OCI-M1 (cell line): ENCODE measurements at places on chromosomes 1 and 21.
A peak's percentile ranks its signal among the peaks of the same experiment; 100 is the strongest.

GRCh38 chr1:230792691-230793462, 45.7 kb downstream of the CAPN9 start:
- peak; percentile 20 for DNase-seq

GRCh38 chr1:22971611-22972405, 858 bp downstream of the LACTBL1 start:
- DNase-seq, result peak; percentile 70

DNA sequence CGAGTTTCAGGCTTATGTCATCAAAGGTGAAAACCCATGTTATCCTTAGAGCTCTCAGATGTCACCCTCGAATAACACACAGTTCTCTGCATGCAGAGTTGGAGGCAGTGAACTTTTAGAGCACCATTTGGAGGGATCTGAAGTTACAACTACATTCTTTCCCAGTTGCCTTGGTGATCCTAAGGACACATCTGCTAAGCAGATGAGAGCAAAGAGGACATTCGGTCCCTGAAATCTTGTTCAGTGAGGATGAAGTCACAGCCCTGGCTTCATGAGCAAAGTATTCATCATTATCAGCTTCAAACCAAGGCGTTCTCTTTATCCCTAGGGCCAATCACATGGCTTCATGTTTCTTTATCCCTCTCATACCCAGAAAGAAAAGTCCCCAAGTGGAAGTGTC, 23.1 kb upstream of the MCOLN2 start:
- DNase-seq, result no peak

DNA sequence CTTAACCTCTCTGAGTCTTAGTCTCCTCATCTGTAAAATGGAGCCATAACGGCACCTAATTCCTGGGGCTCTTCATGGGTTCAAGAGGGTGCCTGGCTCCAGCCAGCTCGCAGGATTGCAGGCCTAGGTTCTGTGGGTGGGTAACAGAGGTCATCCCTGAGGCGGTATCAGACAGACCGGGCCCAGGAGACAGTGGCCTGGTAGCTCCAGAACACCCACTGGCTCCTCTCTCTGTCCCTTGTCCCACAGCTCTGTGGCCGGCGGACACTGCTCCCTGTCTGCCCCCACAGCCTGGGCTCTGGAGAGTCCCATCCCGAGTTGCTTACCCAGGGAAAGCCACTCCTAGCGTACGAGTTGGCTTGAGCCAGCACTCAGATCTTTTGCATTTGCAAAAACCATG, 150.3 kb downstream of the PEX14 start:
- no peak for DNase-seq

DNA sequence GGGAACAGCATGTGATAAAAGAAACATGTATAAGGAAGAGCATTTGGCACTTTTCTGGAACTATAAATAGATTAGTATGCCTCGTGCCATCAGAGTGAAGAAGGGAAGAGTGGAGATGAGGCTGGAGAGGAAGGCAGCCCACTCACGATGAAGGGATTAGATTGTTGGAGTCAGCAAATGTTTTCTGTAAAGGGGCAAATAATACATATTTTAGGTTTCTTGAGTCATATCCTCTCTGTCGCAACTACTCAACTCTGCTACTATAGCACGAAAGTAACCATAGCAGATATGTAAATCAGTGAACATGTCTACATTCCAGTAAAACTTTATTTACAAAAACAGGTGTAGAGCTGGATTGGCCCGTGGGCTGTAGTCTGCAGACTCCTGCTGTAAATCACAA, 147.8 kb downstream of the TENT5C start:
- no peak for DNase-seq

DNA sequence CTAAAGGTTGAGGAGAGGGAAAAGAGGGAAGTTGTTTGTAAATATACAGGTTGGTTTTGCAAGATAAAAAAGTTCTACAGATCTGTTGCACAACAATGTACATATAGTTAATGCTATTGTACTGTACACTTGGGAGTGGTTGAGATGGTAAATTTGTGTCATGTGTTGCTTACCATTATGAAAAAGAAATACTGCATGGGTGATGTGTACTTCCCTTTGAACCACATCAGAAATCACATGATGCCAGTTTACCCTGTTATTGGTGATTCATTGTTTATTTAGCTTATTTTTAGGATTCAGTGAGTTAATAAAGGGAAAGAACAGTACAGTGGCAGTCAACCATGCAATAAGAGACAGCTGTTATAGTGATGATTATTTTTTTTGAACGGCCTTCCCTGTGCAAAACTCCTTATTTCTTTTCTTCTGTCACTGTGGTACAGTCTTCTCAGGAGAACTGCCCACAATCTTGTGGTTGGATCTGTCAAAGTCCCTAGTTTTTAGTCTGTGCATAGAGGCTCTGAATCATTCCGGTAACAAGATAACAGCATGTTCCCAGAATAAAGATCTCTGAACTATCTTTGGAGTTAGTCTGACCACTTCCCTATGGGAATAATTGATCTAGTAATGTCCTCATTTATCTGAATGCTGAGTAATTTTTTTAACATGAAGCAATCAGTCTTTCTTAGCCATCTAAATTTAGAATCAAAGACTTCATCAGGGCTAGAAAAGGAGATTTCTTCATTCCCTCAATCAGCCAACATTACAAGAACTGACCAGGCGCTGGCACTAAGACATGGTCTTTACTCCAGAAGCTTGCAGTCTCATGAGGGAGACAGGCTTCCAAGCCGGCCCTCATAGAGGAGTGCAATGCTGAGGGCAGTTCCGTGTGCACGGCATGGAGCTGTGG, 84.2 kb downstream of the SH3GLB1 start:
- DNase-seq, result peak; percentile 88

GRCh38 chr1:72253132-72253531, 29.2 kb downstream of the NEGR1 start:
- DNase-seq, result no peak

DNA sequence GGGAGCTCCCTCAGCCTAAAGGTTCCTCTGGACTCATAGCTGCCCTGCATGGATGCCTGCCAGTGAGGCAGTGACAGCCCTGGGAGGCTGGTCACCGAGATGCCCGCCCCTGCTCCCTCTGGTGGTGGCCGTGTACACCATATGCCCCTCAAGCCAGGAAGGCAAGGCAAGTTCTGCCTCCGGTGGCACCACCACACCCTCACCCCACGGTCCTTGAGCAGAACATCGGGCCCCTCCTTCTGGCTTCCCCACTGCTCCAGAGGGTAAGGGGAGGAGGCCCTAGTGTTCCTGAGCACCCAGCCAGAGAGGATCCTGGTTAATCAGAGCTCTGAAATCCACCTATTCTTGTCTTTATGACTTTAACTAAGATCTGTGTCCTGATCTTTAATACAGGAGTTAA, 1.5 kb upstream of the S100A14 start:
- DNase-seq, result peak; percentile 86

DNA sequence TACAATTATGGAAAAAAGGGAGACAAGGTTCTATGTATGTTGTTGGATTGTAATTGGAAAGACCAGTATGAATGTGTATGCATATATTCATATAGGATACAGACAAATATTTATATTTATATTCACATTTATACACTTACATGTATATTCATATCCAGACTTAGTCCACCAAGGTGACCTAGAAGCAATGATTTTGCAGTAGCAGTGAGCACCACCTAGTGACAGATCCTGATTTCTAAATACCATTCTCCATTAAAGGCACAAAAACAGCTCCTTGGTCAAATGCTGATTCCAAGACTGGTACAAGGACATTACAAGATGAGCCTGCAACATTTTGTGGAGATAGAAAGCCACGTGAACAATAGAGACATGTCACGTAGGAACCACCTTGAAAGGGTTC, 153.4 kb downstream of the SDCCAG8 start:
- peak; percentile 40 for DNase-seq

DNA sequence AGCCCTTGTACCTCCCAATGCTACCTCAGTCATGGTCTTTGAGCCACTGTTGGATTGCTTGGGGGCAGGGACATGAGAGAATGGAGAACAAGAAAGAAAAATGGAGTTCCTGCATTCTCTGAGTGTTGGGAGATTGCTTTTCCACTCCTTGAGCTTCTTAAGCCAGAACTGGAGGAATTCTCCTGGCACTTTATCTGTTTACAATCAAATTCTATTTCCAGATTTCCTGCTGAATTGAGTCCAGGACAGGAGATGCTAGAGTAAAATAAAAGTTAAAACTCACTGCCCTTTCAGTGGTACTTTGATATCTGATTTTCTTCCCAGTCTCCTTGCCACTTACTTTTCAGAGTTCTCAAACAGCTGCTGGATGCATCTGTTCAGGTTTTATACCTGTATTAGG, 24.4 kb upstream of the DEPDC1 start:
- no peak for DNase-seq

GRCh38 chr1:173295391-173295790, 88.3 kb upstream of the TNFSF4 start:
- DNase-seq, result no peak

DNA sequence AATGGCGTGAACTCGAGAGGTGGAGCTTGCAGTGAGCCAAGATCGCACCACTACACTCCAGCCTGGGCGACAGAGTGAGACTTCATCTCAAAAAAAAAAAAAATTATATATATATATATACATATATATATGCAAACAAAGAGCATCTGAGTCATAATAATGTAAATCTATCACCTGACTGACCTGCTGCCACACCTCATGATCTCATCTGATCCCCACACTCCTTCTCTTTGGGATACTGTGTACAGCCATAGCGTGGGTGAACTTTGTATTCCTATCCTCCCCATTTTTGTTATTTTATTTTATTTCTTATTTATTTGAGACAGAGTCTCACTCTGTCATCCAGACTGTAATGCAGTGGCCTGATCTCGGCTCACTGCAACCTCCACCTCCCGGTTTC, 2.6 kb upstream of the HDAC1 start:
- no peak for DNase-seq

DNA sequence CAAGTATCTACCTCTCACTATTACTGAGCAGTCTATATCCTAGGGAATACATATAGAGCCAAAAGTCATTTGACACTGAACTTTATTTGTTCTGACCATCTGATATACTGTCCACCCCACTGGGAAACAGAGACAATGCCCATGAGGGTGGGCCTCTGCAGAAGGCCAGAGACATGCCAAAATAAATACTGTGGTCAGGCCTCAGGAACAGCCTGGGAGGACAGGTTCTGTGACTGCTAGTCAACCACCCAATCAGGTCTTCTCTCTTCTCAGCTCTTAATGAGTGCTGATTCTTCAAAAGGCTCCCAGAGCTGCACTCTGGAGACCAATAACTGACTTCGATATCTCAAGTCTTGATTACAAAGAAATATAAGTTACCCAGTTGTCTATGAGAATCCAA, 5.5 kb upstream of the ANKRD35 start:
- DNase-seq, result no peak

- DNase-seq, result no peak
These were observed 102.6 kb downstream of the CYYR1 start for GRCh38 chr21:26470351-26471098.

- peak; percentile 8 for DNase-seq
These were observed 133.8 kb downstream of the CNIH3 start for GRCh38 chr1:224749916-224750315.

DNA sequence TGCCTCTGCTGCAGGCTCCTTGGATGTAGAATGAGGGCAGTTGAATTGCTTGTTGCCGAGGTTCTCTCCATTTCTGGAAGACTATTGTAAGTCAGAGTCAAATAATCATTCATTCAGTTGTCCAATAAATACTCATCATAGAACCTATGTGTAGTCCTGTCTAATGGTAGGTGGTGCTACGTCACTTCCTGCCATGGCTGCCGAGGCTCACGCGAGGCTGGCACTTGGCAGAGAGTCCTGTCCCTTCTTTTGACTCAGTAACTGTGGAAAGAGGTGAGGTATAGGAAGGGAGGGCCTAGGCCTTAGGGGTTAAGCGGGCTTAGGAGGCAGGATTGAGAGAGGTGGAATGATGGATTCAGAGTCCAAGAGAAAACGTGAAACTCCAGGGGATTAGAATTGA, 9.7 kb downstream of the ADARB1 start:
- DNase-seq, result no peak

- no peak for DNase-seq
These were observed 131.6 kb upstream of the CACNA1E start for GRCh38 chr1:181351740-181352139.

DNA sequence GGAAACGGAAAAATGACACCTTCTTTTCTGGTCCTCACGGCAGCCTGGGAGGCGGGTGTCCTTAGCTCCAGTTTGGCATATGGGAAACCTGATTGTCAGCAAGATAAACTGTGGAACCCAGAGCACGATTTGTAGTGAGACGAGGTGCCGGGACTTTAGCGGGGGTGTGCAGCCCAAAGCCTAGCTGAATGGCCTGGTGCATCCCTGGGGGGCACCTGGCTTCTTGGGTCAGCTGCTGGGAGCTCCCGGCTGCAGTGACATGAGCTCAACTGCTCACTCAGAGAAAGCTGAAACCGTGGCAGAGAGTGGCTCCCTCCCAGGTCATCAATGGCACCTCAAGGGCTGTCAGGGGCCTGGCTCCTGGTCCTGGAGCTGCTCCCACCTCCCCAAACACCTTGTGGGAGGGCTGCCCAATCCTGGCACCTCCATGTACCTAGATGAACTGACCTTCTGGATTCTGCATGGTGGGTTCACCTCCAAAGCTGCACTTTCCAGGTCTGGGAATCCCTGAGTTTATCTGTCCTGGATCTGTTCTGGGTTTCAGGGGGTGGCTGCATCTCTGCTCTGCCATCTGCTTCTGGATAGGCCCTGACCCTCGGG, 260.5 kb downstream of the MATN1 start:
- no peak for DNase-seq

DNA sequence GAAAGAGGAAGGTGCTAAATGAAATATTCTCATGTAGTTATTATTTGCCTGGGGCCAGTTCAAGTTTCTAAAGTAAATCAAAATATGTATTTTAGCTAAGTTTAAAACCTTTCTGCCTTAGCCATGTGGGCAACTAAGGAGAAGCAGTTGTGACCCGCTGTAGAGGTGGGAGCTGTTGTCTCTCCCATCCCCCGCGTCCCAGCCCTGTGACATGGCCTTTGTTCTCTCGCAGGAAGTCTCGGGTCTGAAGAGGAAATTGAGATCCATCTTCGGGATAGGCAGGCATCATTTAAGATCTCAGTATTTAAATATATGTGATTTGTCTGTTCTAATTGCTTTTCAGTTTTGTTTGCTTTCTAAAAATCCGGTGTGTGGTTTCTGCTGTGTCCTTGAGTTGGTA, 121.5 kb downstream of the CAMTA1 start:
- no peak for DNase-seq
